ENCODE measurements at places on chromosomes 4 and X.

DNA sequence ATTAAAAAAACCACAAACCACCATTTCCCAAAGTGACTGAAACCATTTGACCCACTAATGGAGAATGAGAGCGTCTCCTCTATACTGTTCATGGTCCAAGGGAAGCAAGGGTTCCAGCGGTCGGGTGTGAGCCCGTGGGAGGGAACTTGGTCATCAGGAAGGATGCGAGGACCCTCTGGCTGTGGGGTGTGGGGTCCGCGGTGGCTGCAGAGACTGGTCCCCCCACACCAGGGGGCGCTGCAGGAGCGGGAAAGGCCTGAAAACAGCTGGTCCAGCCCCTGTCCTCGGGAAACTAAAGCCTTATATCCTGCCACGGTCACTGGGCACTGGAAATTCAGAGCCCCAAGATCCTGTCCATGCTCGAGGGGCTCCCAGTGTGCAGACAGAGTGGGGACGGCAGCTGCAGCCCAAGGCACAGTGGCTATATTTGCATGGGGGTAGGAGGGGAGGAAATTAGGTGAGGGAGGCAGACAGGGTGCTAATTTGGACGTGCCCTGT lies 4.3 kb downstream of the BLOC1S4 start:
- DNase-seq: peak; percentile 80

GRCh38 chr4:184370711-184371389 lies 103.5 kb downstream of the IRF2 start:
- DNase-seq: no peak

- DNase-seq: no peak
Observed at GRCh38 chr4:6641971-6642320, 1.5 kb downstream of the MRFAP1 start.

DNA sequence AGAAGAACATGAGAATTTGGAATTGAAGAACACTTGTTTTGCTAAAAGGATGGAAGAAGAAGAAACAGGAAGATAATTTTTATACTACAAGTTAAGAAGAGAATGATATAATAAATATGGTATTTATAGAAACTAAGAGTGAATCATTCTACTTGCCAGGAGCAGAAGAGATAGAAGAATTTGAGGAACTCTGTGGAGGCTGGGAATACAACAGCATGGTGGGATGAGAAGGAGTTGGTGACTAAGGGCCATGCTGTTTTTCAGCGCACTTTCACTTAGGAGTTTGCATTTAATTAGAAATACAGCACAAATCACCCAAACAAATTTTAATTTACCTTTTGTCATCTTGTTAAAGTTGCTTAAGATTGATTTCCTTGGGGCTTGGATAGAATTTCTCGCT lies 20.5 kb downstream of the HADH start:
- DNase-seq: no peak

GRCh38 chrX:45372151-45372550 lies 171.5 kb upstream of the DIPK2B start:
- DNase-seq: no peak

DNA sequence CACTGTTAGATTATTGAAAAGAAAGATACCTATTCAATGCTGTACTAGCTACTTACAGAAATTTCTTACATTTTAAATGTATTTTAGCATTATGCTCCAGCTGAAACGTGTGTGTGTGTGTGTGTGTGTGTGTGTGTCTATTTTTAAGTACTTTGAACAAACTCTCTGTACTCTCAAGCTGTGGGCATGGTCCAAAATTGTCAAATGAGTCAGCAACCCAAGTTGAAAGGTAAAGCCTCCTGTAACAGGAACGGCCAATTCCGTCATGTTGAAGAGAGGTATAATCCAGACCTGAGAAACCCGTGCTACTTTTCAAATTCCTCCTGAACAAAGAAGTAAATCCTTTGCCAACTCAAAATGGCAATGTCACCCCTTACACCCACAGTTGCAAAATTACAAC lies 20.5 kb downstream of the MAOB start:
- DNase-seq: no peak

GRCh38 chr4:182904211-182904761 lies 12.9 kb downstream of the DCTD start:
- DNase-seq: peak; percentile 57

DNA sequence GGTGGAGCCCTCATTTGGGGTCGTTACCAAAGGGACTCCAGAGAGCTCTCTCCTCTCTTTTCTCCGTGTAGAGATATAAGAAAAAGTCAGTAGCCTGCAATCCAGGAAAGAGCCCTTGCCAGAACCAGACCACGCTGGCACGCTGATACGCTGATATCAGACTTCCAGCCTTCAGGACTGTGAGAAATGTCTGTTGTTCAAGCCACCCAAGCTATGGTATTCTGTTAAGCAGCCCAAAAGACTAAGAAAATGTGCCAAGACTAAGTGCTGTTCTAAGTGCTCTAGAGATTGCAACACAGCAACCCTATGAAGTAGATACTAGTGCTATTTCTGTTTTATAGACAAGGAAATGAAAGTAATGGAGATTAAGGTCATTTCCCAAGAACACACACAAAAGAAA lies 205.7 kb downstream of the CAMK2D start:
- DNase-seq: no peak

DNA sequence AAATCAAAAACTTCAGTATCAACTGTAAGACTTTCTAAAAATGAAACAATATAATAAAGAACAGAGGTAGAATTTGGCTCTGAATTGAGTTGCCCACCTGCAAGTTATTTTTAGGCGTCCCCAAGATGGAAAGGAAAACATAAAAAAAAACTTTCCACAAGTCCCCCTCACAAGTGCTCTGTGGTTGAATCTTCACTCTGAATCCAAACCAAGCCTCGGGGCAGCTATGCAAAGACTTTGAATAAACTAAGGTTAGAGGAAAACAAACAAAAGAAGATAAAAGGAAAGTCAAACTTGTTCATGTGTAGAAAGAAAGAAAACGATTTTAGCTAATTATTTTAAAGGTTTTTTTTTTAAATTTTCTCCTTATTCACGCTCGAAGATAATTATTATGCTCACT lies 372.4 kb upstream of the SLIT2 start:
- no peak for DNase-seq

- no peak for DNase-seq
Observed at GRCh38 chr4:123216946-123217345, 179.6 kb upstream of the SPRY1 start.

DNA sequence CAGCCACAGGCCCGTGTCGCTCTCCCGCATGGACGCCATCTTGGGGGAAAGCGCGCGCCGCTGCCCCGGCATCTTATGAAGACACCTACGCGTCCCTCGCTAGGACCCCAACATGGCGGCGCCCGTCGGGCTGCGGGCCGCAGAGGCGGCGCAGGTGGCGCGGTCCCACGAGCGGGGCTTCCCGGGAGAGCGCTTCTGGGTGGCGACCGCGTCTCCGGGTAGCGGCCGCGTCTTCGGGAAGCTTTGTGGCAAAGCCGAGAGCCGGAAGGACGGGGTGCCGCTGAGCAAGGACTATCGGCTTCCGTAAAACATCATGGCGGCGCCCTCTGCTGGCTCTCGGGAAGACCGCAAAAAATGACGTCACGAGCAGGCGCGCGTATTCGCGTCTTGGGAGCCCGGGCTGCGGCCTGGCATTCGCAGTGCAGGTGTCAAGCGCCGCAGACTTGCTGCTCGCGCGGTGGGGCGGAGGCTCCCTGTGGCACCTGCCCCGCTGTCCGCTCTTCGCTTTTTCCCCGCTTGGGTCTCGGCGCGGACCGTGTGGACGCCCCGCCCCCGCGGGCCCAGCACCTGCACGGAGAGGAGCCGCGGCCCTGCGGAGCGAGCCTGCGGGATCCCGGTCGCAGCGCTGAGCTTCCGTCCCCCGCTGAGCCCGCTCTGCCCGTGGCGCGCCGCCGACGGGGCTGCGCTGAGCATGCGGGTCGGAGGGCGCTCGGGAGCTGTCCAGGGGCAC lies at the start of gene NELFA:
Gene NELFA, minus strand, starts transcription at position 54 of the 730 bp plus-strand sequence. Its CDS starts 15 bp downstream, at position 39.
- peak; percentile 95 for DNase-seq

DNA sequence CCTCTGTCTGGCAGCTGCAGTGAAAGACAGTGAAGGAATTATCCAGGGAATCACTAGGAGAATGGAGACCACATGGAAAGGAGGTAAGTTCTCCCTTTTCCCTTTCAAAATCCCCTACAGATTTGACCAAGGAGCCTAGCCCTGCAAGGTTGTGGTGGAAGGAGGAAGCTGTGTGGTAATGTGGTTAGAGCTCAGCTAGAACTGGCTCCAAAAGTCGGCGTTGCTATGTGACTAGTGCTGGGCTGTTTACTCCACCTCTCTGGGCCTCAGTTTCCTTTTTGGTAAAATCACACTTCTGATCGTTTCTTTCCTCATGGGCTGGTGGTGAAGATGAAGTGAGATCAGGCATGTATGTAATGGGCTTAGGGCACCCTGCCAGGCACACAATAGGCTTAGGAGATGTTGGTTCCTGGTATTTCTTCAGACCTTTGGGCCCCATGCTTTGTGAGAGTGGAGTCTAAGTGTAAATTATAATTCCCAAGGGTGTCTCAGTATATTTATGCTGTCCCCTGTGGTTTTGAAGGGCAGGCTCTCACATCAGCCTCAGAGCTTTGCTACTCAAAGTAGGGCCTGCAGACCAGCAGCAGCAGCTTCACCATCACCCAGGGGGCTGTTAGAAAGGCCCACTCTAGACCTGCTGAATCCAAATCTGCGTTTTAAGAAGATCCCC lies 183.7 kb upstream of the BCOR start:
- no peak for DNase-seq

GRCh38 chrX:112270991-112271390 lies 188.4 kb upstream of the TRPC5 start:
- DNase-seq: no peak

DNA sequence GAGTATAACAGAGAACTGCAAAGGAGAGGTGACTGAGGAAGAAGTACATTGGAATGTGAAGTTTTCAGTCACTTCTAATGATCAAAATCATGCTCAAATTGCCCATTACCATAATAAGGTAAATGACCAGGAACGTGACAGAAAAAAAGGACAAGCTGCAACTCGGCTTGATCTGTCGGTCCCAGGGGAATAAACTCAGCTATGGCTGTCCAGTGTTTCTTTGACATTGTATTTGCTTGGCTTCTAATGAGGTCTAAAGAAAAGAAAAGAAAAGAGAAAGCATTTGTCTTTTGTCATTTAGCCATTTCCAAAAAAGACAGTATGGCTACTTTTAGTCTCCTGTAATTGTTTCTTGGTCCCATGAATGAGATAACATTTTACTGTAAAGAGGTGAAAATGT lies 25.2 kb downstream of the PHOX2B start:
- DNase-seq: no peak

DNA sequence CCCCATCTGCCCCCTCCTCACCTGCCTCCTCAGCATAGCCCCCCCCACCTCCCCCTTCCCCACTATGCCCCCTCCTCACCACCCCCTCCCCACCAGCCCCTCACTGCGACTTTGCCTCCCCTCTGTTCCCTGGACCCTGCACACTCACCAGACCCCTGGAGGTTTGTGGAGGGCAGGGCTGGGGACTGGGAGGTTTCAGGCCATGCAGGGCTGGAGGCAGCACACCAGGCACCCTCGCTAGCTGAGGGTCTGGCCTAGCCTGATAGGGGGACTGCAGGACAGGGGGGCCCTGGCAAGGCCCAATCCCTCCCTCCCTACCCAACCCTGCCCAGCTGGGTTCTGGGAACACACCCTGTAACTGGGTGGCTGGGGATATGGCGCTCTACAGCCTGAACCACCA lies 28.0 kb downstream of the TACC3 start:
- no peak for DNase-seq

All from Caco-2 (cell line).